Regular cardiac myocyte (primary cell): ENCODE measurements at places on chromosomes 6 and 20. TPM values are rescaled to one million over a fixed set of nuclear protein-coding genes. Genes with fewer than 3 reads are reported as not detected.

The ELOVL2 gene
- total RNA-seq: 0.38 and 2.8 TPM in 2 replicates

The CD2AP gene
- 23.0 and 27.6 TPM in 2 replicates for total RNA-seq

The SSTR4 gene
- not detected in 2 replicates for total RNA-seq

The SNAP25 gene
- 0.77 and 2.8 TPM in 2 replicates for total RNA-seq

The PIGU gene
- 6.2 and 7.1 TPM in 2 replicates for total RNA-seq

The SYTL3 gene
- 3.6 and 6.8 TPM in 2 replicates for total RNA-seq

The DLL1 gene
- 0.38 and 1.7 TPM in 2 replicates for total RNA-seq

The OXT gene
- total RNA-seq: not detected in 2 replicates

The WFDC5 gene
- total RNA-seq: not detected in 2 replicates

The CDH4 gene
- total RNA-seq: 0.28 and 1.2 TPM in 2 replicates

The HLA-DQB1 gene
- total RNA-seq: under 0.01 TPM in 1 of 2 replicates, not detected in the other

The LRFN2 gene
- total RNA-seq: not detected in 2 replicates

The PBX2 gene
- 28.8 and 35.5 TPM in 2 replicates for total RNA-seq

The DACT2 gene
- 2.7 and 10.4 TPM in 2 replicates for total RNA-seq

The EYS gene
- under 0.01 TPM in 2 replicates for total RNA-seq

The C6orf58 gene
- 0.19 TPM in 1 of 2 replicates, not detected in the other for total RNA-seq

The SIRPB1 gene
- 0.19 and 2.5 TPM in 2 replicates for total RNA-seq
